Fibroblast of skin of abdomen (primary cell): ENCODE measurements at places on chromosomes 5 and 9.

- DNase-seq: peak; percentile 36
These were observed 109.6 kb upstream of the KCNN2 start for GRCh38 chr5:114252226-114252625.

GRCh38 chr9:93664549-93665120 is 88.3 kb downstream of the PHF2 start:
- no peak for DNase-seq

GRCh38 chr5:180332051-180332517 is 21.1 kb downstream of the GFPT2 start:
- peak; percentile 44 for DNase-seq

DNA sequence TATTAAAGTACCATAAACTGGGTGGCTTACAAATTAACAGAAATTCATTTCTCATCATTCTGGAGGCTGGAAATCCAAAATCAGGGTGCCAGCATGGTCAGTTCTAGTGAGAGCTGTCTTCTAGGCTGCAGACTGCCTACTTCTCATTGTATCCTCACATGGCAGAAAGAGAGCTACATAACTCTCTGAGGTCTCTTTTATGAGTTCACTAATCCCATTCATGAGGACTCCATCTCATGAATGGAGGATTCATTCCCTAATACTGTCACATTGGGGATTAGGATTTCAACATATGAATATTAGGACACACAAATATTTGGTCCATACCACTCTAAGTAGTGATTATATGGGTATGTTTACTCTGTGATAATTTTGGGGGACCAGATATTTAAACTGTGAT is 84.0 kb downstream of the ERP44 start:
- no peak for DNase-seq

- DNase-seq: peak; percentile 1
These were observed 125.3 kb upstream of the MARCHF11 start for GRCh38 chr5:16304846-16305245.

- DNase-seq: peak; percentile 74
These were observed 803.1 kb upstream of the WWC1 start for GRCh38 chr5:167488371-167488770.

GRCh38 chr5:142803428-142804125 is 33.4 kb downstream of the ARHGAP26 start:
- DNase-seq: peak; percentile 18

GRCh38 chr5:74839229-74839628 is 27.0 kb downstream of the FAM169A start:
- DNase-seq: no peak

DNA sequence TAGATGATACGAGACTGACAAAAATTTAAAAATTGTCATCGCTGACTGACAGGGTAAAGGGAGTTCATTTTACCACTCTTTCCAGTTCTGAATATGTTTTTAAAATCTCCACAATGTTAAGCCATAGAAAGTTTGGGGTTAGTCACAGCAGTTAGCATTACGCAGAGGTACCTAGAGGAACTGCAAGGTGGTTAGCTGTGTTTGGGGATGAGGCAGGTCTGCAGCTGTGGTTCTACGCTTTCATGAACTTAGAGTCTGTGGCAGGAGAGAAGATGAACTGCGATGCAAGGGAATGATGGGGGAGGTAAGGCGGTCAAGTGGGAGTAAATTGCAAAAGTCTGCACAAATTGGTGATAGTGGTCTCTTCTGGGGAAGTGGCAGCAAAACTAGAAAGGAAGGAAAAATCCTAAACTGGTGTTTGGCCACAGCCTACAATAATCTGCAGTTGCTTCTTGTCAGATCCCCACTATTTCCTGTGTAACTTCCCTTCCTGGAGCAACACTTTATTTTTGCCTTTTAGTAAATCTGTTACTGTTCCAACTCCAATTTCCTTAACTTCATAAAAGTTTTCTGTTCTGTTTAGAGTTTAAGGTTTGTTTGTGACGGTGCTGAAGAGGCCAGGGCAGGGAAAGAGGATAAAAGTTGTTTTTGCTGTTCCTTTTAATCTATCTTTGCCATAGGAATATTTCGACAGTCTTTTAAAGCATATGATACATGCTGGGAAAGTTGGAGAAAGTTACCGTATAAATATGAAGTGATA is 38.6 kb upstream of the SNX2 start:
- DNase-seq: no peak

- peak; percentile 27 for DNase-seq
These were observed 433.2 kb downstream of the MAT2B start for GRCh38 chr5:163938595-163938994.

- DNase-seq: peak; percentile 3
These were observed 40.4 kb downstream of the PTAR1 start for GRCh38 chr9:69719367-69719766.

DNA sequence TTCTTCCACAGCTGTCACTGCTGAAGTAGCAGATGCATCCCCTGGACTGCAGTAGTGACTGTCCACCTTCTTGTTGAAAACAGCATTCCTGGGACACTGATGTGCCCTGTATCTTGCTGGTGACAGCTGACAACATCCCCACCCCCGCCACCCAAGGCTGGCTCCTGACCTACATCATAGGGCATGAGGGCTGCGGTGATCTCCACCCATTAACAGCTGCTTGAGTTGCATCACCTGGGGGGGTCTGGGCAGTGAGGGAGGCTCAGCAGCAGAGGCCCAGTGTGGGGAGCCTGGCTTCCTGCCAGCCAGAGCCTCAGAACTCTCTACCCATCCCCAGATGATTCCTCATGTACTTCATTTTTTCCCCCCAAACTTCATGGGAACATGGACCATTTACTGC is 4.1 kb downstream of the PRUNE2 start:
- no peak for DNase-seq

DNA sequence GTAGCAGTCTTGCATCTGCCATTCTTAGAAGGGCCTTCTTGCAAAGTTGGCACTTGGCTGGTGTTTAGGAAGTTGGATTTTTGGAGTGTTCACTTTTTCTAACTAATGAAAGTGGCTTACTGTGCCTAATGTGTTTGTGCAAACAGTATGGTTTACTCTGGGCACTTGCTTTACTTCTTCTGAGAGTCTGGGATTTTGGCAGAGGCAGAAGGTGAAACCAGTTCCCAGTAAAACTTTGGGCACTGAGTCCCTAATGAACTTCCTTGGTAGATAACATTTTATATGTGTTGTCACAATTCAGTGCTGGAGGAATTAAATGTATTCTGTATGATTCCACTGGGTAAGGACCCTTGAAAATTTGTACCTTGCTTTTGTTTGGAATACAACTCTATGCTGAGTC is 155.7 kb downstream of the FAM170A start:
- no peak for DNase-seq

- no peak for DNase-seq
These were observed 26.3 kb upstream of the ISCA1 start for GRCh38 chr9:86308687-86309086.

DNA sequence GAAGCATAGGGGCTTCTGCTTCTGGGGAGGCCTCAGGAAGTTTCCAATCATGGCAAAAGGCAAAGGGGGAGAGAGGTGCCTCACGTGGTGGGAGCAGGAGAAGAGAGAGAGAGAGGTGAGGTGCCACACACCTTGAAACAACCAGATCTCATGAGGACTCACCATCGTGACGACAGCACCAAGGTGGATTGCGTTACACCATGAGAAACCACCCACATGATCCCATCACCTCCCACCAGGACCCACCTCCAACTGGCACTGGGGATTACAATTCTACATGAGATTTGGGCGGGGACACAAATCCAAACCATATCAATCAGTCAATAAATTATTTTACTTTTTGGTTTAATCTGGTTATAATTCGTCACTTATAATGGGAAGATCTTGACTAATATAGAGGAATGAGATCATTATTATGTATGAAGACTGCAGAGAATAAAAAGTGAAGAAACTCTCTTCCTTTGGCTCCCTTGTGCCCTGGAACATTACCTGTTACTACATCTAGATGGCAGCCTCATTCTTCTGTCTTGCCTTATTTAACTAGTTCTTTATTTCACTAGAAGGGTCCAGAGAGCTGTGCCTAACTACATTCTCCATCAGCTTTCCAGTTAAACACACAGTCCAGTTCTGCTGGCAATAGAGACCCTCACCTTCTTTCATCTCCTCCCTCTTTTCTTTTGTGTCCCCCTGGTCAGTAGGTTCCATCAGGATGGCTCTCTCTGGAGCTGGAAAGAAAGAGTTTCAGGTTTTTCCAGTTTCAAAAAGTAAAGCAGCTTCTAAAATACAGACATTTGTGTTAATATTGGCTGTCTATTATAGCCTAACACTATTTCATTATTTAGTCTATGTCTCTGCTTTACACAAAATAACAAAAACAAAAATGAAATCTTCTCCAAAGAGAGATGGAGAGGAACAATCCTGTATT is 21.7 kb upstream of the SPINK7 start:
- DNase-seq: no peak

GRCh38 chr9:69671311-69671878 is 776 bp downstream of the APBA1 start:
- DNase-seq: no peak

- DNase-seq: peak; percentile 60
These were observed 487.2 kb upstream of the ST8SIA4 start for GRCh38 chr5:101390151-101390908.

DNA sequence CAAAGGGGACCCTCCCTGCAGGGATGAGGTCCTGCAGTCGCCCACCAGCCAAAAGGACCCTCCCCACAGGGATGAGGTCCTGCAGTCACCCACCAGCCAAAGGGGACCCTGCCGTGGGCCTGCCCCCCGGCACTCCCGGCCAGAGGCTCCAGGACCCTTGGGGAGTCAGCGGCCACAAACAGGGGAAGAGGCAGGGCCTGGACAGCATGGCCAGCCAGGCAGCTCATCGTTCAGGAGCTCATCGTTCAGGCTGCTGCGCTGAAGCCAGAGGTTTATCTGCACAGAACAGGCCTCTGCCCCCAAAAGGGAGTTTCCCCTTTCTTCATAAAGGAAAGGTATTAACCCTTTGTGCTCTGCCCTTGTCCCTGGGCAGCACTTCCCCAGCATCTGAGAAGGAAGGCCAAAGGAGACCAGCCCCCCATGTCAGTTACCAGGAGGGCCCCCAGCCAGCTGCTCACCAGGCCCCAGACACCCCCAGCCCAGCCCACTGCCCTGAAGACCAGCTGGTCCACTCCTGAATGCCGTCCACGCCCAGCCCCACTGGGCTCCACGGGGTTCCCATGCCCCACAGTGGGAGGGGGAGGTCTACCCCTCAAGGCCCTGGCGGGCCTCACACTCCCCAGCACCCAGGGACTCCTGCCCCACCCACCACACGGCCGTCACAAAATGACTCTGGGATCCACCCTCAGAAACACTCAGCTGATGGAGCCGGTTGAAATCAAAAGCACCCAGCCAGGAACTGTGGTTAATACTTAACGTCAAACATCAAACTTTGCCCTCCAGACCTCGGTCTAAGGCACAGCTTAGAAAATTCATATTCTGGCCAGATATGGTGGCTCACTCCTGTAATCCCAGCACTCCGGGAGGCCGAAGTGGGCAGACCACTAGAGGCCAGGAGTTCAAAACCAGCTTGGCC is 6.3 kb downstream of the SLC12A7 start:
- DNase-seq: no peak

DNA sequence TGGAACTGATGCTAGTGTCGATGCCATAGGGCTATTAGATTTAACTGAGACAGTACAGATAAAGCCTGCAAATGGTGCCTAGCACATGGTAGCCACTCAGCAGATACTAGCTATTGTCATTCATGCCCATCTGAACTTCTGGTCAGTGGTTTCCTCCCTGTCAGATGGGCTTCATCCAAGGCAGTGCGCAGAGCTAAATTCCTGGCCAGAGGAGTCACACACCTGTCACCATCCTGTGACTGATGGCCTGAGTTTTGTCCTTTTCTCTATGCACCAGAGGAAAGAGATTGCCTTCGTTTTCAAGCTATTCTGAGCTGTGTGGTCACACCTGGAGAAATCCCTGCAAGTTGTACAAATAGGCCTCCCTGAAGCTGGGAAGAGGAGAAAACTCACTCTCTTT is 34.7 kb downstream of the MSX2 start:
- no peak for DNase-seq
